ENCODE measurements at places on chromosomes 6 and 20.

DNA sequence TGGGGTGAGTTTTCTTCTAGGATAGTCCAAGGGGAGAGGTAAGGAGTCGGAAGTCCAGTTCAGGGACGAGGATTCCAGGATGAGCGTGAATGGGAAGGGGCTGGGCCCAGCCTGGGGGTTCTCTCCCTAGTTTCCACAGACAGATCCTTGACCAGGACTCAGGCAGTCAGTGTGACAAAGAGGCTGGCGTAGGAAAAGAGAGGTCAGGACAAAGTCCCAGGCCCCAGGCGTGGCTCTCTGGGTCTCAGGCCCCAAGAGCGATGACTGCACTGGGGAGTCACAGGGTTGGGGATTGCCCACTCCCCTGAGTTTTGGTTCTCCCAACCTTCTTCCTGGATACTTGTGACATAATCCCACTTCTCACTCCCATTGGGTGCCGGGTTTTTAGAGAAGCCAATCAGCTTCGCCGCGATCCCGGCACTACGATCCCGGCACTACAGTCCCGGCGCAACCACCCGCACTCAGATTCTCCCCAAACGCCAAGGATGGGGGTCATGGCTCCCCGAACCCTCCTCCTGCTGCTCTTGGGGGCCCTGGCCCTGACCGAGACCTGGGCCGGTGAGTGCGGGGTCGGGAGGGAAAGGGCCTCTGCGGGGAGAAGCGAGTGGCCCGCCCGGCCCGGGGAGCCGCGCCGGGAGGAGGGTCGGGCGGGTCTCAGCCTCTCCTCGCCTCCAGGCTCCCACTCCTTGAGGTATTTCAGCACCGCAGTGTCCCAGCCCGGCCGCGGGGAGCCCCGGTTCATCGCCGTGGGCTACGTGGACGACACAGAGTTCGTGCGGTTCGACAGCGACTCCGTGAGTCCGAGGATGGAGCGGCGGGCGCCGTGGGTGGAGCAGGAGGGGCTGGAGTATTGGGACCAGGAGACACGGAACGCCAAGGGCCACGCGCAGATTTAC, 46.2 kb upstream of the TRIM26 start:
- peak; percentile 31 for DNase-seq

- no peak for DNase-seq
Measured at GRCh38 chr20:57594092-57594951, 25.9 kb downstream of the ZBP1 start.

- DNase-seq: no peak
Measured at GRCh38 chr6:1737463-1738311, 128.0 kb downstream of the FOXC1 start.

GRCh38 chr6:159067334-159067733, 22.5 kb upstream of the TAGAP start:
- no peak for DNase-seq

- no peak for DNase-seq
Measured at GRCh38 chr6:12622566-12622965, 94.0 kb upstream of the PHACTR1 start.

- no peak for DNase-seq
Measured at GRCh38 chr20:16548068-16548672, 25.1 kb downstream of the KIF16B start.

- no peak for DNase-seq
Measured at GRCh38 chr20:56842056-56842455, 212.9 kb downstream of the TFAP2C start.

GRCh38 chr20:32063695-32064094, 11.7 kb downstream of the HCK start:
- no peak for DNase-seq

GRCh38 chr6:104031346-104031745, 828.4 kb downstream of the HACE1 start:
- DNase-seq: no peak

GRCh38 chr20:36969478-36970186, 18.1 kb upstream of the SAMHD1 start:
- DNase-seq: no peak

DNA sequence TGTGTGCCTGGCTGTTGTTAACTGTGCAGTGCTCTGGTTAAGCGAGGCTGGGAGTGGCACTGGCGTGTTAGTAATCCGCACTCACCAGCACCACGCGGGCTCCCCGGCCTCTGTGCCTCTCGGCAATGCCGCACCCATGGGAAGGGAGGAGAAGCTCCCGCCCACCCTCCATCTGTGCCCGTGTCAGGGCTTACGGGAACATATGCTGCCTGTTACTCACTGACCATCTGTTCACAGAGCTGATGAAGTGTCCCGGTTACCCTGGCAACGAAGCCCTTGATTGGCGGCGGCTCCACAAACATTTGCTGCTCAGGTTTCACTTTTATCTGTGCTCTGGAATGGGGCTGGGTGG, 114.7 kb downstream of the PSMB1 start:
- peak; percentile 6 for DNase-seq

- no peak for DNase-seq
Measured at GRCh38 chr6:111899531-111899930, 26.3 kb upstream of the FYN start.

DNA sequence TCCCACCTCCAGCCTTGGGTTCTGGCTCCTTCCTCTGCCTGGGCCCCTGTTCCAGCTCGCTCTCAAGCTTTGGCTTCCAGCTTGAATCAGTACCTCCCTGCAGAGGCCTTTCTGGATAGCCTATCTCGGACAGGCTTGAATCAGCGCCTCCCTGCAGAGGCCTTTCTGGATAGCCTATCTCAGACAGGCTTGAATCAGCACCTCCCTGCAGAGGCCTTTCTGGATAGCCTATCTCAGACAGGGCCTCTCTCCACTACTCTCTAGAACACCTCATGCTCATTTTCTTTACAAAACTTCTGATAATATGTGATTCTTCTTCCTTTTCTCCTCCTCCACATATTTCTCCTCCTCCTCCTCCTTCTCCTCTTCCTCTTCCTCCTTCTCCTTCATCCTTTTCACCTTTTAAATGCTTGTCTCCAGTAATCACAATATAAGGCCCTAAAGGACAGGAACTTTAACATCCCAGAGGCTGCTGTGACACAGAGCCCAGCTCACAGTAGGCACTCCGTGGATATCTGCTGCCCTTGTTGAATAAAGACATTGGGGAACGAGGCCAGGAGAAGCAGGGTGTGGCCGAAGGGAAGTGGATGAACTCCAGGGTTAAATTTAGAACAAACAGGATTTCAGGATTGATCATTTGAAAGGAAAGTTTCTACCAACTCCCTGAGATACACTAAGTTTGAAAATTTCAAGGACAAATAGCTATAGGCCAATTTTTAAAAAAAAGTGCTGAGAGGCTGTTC, 9.3 kb upstream of the RPS6KA2 start:
- no peak for DNase-seq

DNA sequence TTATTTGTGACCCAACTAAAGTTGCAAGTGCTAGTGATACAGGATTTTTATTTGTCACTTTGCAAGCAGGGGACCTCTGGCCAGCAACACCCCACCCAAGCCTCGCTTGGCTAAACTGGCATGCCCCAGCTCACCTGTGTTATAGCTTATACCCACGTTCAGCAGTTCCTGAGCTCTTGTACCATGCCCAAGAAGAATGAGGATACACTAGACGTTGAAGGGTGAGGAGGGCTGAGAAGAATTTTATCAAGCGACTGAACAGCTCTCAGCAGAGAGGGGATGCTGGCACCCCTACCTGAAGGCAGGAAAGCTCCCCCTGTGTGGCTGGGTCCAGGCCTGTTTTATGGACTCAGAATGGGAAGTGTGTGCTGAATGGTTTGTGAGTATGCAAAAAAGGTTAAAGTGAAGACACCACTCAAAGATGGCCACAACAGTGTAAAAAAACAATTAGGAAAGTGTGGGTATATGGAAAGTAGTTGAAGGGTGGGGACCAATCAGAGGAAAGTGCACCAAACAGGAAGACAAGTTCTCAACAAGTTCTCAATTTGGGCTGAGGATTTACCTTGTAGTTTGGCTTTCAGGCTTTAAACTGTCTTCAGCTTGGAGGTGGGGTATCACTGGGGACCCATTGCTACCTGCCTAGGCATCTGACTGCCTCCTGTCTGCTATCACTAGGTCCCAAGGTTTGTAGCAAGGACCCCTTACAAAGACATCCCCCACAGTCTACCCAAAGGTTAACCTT, 15.0 kb downstream of the BTN2A1 start:
- no peak for DNase-seq

DNA sequence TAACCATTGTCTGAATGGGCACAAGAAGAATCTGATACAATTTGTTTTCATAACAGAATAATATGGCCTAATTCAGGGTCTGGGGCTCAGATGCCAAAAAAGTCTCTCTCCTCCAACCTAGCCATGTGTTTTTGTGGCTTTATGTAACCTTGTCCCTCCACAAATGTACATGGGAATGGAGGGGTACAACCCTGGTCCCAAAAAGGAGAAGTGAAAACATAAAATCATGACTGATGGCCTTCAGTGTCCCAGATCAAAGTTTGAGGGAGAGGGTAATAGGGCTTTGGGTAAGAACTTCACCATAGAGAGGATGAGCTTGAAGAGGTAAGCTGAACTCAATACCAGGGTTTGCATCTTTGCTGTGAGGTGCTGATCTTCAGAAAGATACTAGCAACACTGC, 136.3 kb upstream of the BACH2 start:
- DNase-seq: no peak

DNA sequence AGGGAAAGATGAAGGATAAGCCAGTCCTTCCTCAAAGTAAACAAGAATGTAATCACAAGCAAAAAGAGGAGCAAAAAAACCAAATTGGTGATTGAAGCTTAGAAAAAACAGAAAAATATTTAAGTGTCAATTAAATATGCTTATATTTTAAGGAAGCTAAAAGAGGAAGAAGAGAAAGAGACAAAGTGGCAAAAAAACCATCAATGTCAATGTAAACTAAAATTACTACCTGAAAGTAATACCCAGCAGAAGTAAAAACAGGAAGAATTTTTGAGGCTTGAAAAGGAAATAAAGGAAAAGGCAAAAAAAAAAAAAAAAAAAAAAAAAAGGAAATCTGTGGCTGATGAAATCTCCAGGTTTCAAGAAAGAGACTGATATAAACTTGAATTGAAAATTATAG, 36.2 kb upstream of the OGFRL1 start:
- DNase-seq: no peak

GRCh38 chr20:17916433-17916891, 52.1 kb downstream of the SNX5 start:
- DNase-seq: no peak

- no peak for DNase-seq
Measured at GRCh38 chr6:108203189-108204112, 37.6 kb downstream of the NR2E1 start.

DNA sequence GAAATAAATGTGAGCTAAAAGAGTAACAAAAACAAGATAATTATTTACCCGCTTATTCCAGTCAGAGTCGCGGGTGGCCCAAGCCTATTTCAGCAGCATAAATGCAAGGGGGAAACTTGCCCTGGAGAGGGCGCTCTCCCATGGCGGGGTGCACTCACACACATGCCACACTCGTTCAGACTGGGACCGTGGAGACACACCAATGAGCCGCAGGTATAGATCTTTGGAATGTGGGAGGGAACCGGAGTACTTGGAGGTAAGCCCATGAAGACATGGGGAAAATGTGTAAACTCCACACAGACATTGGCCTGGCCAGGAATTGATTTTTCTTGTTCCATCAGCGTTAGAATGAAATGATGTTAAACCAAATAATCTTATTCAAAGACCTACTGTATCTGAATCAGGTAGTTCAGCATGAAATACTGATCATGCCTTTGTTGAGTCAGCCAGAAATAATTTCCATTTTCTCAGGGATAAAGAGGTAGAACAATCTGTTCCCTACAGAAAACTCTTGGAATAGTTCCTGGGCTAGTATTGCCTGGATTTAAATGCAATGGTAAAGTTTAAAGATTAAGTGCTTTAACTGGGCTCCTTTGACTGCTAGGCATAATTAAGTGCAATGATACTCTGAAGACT, 191.5 kb downstream of the MCHR2 start:
- no peak for DNase-seq

DNA sequence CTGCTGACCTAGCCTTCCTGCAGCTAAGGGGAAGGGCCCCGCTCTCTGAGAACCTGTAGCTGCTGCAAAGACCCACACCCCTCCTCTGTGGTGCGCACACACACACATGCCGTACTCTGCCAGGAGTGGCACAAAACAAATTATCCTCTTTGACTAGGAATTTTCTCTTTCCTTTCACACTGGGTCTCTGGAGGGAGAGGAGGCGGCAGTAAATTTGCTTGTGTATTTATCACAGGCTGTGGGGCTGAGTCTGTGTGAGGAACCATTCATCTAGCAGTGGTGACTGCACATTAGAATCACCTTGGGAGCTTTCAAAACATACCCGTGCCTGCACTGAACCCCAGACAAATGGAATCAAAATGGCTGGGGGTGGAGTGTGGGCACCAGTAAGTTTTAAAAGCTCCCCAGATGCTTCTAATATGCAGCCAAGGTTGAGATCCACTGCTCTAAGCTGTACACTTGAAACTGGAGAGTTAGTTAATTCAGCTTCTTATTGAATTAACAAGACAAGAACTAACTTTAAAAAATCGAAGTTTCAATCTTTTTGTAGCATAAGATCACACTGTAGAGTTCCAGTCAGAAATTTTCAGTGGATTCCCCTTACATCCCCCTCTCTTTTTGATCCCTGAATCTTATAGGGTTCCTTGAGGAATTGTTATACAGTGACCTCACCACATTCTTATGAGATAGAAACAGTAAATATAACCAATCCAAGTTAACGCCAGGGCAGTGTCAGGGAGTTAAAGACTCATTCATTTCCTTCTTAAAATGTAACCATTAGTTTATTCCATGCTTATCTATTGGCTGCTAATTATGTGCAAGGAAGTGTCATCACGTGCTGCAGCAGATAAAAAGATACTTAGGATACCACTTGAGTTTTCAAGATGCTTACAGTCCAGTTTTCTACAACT, 29.8 kb upstream of the GMDS start:
- DNase-seq: no peak

GRCh38 chr6:113995634-113996033, 24.7 kb upstream of the HDAC2 start:
- no peak for DNase-seq

GRCh38 chr6:106659859-106660258, 30.5 kb downstream of the QRSL1 start:
- no peak for DNase-seq

DNA sequence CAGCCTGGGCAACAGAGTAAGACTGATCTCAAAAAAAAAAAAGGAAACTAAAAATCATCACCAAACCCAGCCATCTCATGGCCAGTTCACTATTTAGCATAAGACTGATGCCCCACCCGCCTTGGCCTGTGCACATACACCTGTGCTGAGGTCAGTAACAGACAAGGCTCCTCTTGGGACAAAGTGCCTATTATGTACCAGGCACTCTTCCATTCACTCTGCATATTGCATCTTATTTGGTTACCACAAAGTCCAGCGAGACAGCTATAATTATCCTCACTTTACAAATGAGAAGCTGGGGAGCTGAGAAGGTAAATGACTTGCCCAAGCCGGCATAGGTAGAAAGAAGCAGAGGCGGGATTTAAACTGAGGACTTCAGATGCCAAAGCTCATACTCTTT, 3.8 kb downstream of the PTPRT start:
- no peak for DNase-seq

DNA sequence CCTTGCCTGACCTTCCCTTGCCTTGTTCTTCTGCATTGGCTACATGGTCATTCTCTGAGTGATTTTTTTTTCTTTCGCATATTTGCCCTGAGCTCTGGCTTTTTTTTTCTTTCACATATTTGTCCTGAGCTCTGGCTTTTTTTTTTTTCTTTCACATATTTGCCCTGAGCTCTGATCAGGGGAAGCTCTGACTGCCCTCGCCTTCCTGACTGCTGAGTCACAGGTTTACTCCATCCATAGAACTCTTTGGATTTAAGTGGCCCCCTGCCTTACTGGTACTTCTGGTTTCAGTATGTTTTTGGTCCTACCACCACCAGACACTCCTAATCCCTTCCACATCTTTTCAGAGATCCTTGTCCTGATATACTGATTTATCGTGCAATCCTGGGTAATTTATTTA, 201.1 kb downstream of the OGFRL1 start:
- DNase-seq: no peak

All from stimulated activated CD8-positive, alpha-beta memory T cell treated with anti-CD3 and anti-CD28 coated beads, Interleukin-15, amount 100 ng/mL, for 4 hours (primary cell).